Peyer's patch (tissue), 4 donors: ENCODE measurements at places on chromosomes 3 and 15. TPM values are rescaled to one million over a fixed set of nuclear protein-coding genes. Genes with fewer than 3 reads are reported as not detected.

DNA sequence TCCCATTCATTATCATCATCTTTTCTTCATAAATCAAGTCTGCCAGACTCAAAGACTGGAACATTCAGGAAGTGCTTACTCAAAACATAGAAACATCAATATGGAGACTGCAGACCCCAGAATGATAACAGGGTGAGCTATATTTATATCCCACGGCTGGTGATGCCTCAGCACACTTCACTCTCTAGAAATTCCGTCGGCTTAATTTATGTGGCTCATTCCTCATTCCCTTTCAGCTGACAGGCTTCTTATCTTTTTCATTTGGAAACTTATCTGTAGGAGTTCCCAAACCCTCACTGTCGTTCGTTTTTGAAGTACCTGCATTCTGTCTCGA lies 45.5 kb downstream of the RFTN1 start:
- H3K27ac ChIP-seq: no peak overlapping the region
- no peaks in the 10 kb centered on the region for H3K27me3 ChIP-seq
- H3K4me3 ChIP-seq: no peak overlapping the region
- H3K4me1 ChIP-seq: peaks cover 9% of the 10 kb centered on the region
- H3K36me3 ChIP-seq: no peaks in the 10 kb centered on the region

Gene AADACL2
- not detected for total RNA-seq

DNA sequence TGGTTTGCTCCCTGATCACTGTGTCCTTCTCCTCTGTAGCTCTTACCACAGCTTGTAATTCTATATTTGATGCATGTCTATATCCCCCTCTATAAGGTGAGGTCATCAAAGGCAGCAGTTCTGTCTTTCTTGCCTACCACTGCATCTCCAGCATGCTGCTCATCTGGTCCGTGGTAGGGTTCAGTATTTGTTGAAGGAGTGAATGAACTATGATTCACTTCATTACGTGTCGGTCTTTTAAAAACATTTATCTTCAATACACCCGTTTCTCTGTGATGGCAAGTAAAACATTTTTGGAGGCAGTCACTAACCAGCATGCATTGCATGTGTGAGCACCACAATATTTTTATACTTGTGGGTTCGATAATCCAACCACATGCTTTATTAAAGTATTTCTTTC lies 27.6 kb downstream of the CHST14 start:
- H3K4me1 ChIP-seq: no peaks in the 10 kb centered on the region
- H3K27me3 ChIP-seq: no peaks in the 10 kb centered on the region
- H3K27ac ChIP-seq: no peak overlapping the region
- no peak for DNase-seq
- H3K36me3 ChIP-seq: no peaks in the 10 kb centered on the region
- H3K4me3 ChIP-seq: no peak overlapping the region

DNA sequence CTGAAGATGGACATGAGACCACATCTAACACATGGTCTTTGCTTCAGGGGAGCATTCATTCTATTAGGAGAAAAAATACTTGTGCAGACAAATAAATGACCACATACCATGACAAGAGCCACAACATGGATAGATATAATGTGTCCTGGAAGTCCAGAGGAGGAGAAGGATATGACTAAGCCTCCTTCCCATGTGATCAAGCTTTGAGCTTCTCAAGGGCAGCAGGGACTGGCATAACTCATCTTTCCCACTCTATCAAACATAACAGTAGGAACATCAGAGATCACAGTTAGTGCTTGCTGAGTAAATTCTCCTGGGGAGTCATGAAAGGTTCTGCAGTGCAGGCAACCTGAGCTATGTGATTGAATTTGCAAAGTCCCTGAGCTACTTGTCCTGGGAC lies 86.0 kb upstream of the LPP start:
- H3K27ac ChIP-seq: no peak overlapping the region
- H3K36me3 ChIP-seq: no peaks in the 10 kb centered on the region
- no peaks in the 10 kb centered on the region for H3K4me1 ChIP-seq
- H3K27me3 ChIP-seq: no peaks in the 10 kb centered on the region

Gene ALDH1A3
- total RNA-seq: 22.8 TPM

Gene CFAP100
- total RNA-seq: not detected

GRCh38 chr15:79053894-79054293 lies 36.7 kb downstream of the RASGRF1 start:
- no peak overlapping the region for H3K4me3 ChIP-seq
- no peaks in the 10 kb centered on the region for H3K36me3 ChIP-seq
- no peak for DNase-seq
- no peak overlapping the region for H3K27ac ChIP-seq
- H3K4me1 ChIP-seq: no peaks in the 10 kb centered on the region
- no peaks in the 10 kb centered on the region for H3K27me3 ChIP-seq

- H3K36me3 ChIP-seq: no peaks in the 10 kb centered on the region
- DNase-seq: no peak
- H3K27ac ChIP-seq: no peak overlapping the region
- H3K4me3 ChIP-seq: no peak overlapping the region
These were observed 33.9 kb downstream of the GRAMD2A start for GRCh38 chr15:72163719-72164118.

GRCh38 chr3:105367063-105367405 lies 325 bp downstream of the ALCAM start:
- peak overlapping the region; percentile 85 for H3K27ac ChIP-seq
- peak; percentile 64 for DNase-seq
- H3K4me3 ChIP-seq: peak overlapping the region; percentile 69
- H3K4me1 ChIP-seq: peaks cover 24% of the 10 kb centered on the region

Gene ZNF502
- total RNA-seq: 3.8 TPM

GRCh38 chr3:194485881-194486539 lies 792 bp downstream of the ATP13A3 start:
- H3K27me3 ChIP-seq: no peaks in the 10 kb centered on the region
- peak; percentile 65 for DNase-seq
- peak overlapping the region; percentile 88 for H3K27ac ChIP-seq

Gene BNC1
- not detected for total RNA-seq

Gene TEX9
- 22.2 TPM for total RNA-seq

Gene SLC33A1
- 12.4 TPM for total RNA-seq

GRCh38 chr3:52291508-52292181 lies 4.0 kb downstream of the GLYCTK start:
- no peaks in the 10 kb centered on the region for H3K27me3 ChIP-seq
- peak overlapping the region; percentile 64 for H3K4me3 ChIP-seq
- no peaks in the 10 kb centered on the region for H3K36me3 ChIP-seq
- peak; percentile 65 for DNase-seq
- no peak overlapping the region for H3K27ac ChIP-seq
- peaks cover 4% of the 10 kb centered on the region for H3K4me1 ChIP-seq

DNA sequence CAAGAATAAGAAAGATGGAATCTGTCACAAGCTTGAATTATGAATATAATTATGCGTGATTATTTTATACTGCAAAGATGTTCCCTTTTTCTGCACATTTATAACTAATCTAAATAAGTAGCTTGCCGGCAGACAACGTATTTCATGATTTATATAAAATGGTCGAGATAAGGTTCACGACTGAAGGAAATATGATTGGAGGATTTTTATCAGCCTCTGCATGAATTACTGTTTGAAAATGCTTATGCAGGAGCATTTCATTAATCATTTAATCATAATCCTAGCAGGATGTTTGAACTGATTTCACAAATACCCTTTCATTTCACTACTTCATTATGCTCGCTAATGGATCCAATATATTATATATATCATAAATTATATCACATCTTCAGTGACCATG lies 580.0 kb downstream of the FOXP1 start:
- H3K36me3 ChIP-seq: no peaks in the 10 kb centered on the region
- H3K4me3 ChIP-seq: no peak overlapping the region
- DNase-seq: no peak
- H3K27ac ChIP-seq: no peak overlapping the region
- no peaks in the 10 kb centered on the region for H3K27me3 ChIP-seq

Gene EPHB3
- 6.0 TPM for total RNA-seq

GRCh38 chr3:197749315-197749600 lies 425 bp upstream of the FYTTD1 start:
- no peaks in the 10 kb centered on the region for H3K27me3 ChIP-seq
- H3K36me3 ChIP-seq: no peaks in the 10 kb centered on the region
- DNase-seq: no peak

DNA sequence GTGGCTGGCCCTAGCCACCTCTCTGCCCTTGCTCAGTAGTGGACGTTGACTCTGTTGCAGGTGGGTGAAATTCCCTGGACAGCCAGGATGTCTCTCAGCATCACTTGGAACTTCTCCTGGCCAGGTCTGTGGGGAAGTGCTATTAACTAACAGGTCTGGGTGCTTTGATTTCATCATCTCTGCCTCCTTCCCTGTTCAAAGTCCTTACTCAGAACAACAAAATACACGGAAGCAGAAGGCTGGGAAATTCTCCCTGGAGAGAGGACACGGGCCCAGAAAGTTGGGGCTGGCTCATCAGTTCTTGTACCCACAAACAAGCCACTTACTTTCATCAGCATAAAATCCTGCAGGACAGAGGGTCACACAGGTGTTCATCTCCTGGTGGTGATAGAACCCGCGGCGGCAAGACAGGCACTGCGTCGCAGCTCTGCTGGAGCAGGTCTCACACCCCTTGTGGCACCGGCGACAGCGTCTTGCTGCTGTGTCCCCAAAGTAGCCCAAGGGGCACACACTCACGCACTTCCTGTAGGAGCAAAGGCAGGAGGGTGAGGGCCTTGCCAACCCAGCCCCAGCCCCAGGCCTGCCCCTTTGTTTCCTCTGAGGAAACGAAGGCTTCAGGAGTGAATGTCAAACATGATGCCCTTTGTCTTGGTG lies 29.6 kb upstream of the SNRPA1 start:
- H3K4me3 ChIP-seq: no peak overlapping the region
- H3K36me3 ChIP-seq: no peaks in the 10 kb centered on the region
- H3K4me1 ChIP-seq: no peaks in the 10 kb centered on the region
- no peak overlapping the region for H3K27ac ChIP-seq
- no peak for DNase-seq

DNA sequence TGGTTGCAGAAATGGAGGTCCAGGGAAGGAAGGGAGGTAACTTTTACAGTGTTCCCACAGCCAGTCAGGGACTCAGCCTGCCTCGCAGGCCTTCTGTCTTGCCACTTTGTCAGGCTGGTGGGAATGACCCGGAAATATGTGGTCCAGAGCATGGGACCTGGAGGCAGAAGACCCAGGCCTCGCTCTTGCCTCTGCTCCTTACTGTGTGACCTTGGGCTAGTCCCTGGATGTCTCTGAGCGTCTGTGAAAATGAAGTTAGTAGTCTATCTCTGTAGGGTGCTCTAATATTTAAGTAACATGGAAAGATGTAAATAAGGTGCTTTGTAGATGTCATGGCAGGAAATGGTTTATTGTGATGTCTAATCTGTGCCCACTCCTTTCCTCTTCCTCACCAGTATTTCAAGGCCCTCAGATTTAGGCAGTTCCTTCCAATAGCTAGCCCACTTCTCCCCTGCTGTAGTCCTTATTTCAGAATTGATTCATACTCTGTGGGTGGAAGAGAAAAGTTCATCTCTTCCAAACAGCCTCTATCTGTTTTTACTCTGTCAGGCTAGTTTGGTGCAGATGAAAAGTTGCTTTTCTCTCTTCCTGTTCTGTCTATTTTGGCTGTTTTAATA lies 9.1 kb downstream of the CORO2B start:
- no peaks in the 10 kb centered on the region for H3K4me1 ChIP-seq
- H3K4me3 ChIP-seq: no peak overlapping the region
- peak; percentile 7 for DNase-seq
- H3K27ac ChIP-seq: no peak overlapping the region

Gene FYCO1
- total RNA-seq: 35.8 TPM

DNA sequence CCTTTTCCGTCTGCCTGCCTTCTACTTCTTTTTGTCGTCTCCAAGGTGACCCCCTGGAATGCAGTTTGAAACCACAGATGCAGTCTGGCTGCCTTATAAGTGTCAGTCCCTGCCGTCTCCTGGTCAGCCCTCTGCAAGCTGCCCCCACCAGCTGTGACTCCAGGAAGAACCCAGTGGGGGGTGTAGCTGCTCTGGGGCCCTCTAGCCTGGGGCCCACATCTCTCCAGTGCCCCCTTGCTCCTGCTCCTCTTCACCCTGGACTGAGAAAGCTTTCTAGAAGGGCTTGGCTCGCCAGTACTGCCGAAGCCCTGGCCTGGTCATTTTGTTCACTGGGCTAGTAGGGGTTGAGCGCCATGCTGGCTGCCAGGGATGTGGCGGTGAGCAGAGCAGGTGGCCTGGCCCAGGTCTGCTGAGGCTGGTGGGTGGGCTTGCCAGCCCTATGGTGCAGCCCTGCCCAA lies 21.3 kb downstream of the SYNM start:
- H3K4me3 ChIP-seq: no peak overlapping the region
- H3K36me3 ChIP-seq: no peaks in the 10 kb centered on the region
- H3K4me1 ChIP-seq: no peaks in the 10 kb centered on the region
- peak overlapping the region; percentile 84 for H3K27ac ChIP-seq
- no peak for DNase-seq

GRCh38 chr3:113125951-113126350 lies 85.4 kb upstream of the BOC start:
- DNase-seq: no peak
- H3K4me1 ChIP-seq: no peaks in the 10 kb centered on the region

DNA sequence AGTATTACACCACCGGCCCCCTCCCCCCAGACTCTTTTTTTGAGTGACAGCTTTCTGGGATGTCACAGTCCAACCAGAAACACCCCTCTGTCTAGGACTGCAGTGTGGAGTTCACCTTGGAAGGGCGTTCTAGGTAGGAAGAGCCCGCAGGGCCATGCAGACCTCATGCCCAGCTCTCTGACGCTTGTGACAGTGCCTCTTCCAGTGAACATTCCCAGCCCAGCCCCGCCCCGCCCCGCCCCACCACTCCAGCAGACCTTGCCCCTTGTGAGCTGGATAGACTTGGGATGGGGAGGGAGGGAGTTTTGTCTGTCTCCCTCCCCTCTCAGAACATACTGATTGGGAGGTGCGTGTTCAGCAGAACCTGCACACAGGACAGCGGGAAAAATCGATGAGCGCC lies 63.6 kb downstream of the AAGAB start:
- H3K27ac ChIP-seq: no peak overlapping the region
- H3K4me3 ChIP-seq: no peak overlapping the region
- no peaks in the 10 kb centered on the region for H3K36me3 ChIP-seq

- no peaks in the 10 kb centered on the region for H3K27me3 ChIP-seq
- no peak overlapping the region for H3K27ac ChIP-seq
- H3K4me3 ChIP-seq: no peak overlapping the region
These were observed 80.5 kb downstream of the SNRK start for GRCh38 chr3:43366885-43367284.

GRCh38 chr15:97977734-97978133 lies 17.2 kb downstream of the ARRDC4 start:
- no peaks in the 10 kb centered on the region for H3K36me3 ChIP-seq
- no peaks in the 10 kb centered on the region for H3K4me1 ChIP-seq
- H3K4me3 ChIP-seq: no peak overlapping the region

- H3K27me3 ChIP-seq: no peaks in the 10 kb centered on the region
- no peak overlapping the region for H3K27ac ChIP-seq
- DNase-seq: no peak
- no peaks in the 10 kb centered on the region for H3K36me3 ChIP-seq
These were observed 136.5 kb downstream of the MAP2K5 start for GRCh38 chr15:67678993-67679392.
